Stimulated activated CD4-positive, alpha-beta T cell treated with anti-CD3 and anti-CD28 coated beads, Interleukin-15, amount 100 ng/mL, for 1 hour (primary cell): ENCODE measurements at places on chromosomes 5 and 9.

DNA sequence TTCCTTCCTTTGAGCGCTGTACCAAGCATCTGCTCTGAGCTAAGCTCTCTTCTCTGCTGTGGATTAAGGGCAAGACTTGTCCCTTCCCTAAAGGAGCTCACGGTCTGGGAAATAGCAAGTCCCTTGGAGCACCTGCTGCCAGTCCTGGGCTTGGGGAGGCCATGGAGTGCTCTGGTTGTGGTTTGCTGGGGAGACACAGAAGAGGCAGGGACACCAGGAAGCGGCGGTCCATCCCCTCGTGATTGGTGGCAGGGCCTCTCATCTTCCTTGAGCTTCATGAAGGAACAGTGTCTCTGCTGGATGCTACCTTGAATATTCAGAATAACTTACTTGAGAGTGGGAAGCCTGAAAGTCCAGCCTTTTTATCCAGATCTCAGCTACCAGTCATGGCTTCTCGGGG lies 35.3 kb downstream of the COL5A1 start:
- DNase-seq: no peak

- no peak for DNase-seq
These were observed 73.0 kb downstream of the MRPS27 start for GRCh38 chr5:72246954-72247442.

- no peak for DNase-seq
These were observed 74.6 kb upstream of the HSPA9 start for GRCh38 chr5:138649775-138650174.

GRCh38 chr5:73417303-73418034 lies 31.1 kb downstream of the FOXD1 start:
- no peak for DNase-seq

GRCh38 chr9:11735391-11735790 lies 957.8 kb upstream of the TYRP1 start:
- DNase-seq: no peak
